ENCODE measurements at places on chromosomes 7 and 10. TPM values are rescaled to one million over a fixed set of nuclear protein-coding genes. Genes with fewer than 3 reads are reported as not detected.

KAT6B gene
- total RNA-seq, result 24.8 TPM

PNLIPRP3 gene
- total RNA-seq, result not detected

TMEM236 gene
- 0.11 TPM for total RNA-seq

GRCh38 chr7:67896721-67897120 lies 900.1 kb downstream of the TYW1 start:
- no peaks in the 10 kb centered on the region for H3K4me1 ChIP-seq
- no peaks in the 10 kb centered on the region for H3K36me3 ChIP-seq
- no peak overlapping the region for H3K27ac ChIP-seq

DNA sequence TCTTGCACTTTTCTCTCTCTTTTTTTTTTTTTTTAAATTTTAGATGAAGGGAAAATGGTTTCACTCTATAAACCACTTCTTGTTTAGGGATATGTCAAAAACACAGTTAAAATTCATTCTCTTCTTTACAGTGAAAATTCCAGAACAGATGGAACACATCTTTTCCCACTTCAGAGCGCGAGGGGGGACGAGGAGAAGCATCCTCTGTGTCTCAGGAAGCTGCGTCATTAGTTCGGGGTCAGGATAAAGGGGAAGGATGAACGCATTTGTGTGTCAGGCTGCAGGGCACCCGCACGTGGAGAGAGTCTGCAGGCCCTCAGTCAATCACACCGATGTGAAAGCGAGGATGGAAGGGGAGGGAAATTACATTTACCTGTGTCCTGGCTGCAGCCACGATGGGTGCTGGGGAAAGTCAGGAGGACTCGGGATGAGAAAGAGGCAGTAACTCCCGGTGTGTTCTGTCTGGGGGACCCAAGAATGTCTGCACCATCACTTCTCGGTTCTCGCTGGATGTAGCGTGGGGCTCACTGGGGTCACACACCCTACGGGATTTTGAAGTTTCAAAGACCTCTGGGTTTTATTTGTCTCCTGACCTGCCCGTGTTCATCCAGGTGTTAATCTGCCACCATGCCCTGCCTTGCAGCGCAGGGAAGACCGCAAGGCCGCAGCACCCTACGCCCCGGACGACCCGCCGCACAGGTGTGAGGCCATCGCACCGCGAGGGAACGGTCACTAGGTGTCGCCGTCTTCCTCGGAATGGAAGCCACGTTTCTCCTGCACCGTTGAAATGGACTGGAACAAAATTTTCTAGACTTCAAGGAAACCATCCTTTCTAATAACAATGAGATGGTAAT lies 66.7 kb upstream of the PITRM1 start:
- no peaks in the 10 kb centered on the region for H3K36me3 ChIP-seq
- peaks cover 3% of the 10 kb centered on the region for H3K4me1 ChIP-seq
- no peak overlapping the region for H3K4me3 ChIP-seq

DNA sequence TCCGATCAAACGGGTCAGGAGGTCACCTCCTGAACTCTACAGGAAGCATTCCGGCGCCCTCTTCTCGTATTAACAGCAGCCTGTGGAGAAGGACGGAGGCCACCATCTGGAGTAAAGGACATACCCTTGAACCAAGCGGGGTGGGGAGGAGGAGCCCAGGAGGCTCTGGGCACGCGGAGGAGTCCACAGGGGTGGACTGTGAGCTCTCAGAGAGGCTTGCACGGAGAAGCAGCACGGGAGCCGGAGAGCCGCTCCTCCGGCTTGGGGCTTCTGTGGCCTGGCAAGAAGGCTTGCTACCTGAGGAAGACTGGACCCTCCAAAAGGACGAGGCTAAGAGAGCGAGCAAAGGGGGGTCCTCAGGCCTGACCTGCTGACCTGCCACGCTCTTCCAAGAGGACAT lies 77.9 kb downstream of the MAD1L1 start:
- H3K27ac ChIP-seq, result no peak overlapping the region
- no peaks in the 10 kb centered on the region for H3K27me3 ChIP-seq
- H3K36me3 ChIP-seq, result no peaks in the 10 kb centered on the region

STK31 gene
- total RNA-seq, result not detected
